ENCODE measurements at places on chromosomes 2 and 18. TPM values are rescaled to one million over a fixed set of nuclear protein-coding genes. Genes with fewer than 3 reads are reported as not detected.

DNA sequence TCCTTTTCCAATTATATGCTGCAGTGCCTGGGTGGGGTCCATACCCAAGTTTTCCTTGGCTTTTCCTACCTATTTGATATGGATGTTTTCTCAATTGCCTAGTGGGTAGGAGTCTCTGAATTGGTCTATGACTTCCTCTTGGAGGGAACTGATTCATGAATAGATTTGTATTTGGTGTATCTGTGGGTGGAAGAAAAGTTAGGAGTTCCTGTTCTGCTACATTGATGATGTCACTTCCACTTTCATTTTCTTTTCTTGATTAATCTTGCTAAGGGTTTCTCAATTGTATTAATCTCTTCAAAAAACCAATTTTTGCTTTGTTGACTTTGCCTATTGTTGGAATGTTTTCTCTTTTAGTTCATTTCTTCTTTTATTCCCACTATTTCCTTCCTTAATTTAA, 37.4 kb upstream of the SLC9A2 start:
- no peak overlapping the region for H3K4me3 ChIP-seq
- no peaks in the 10 kb centered on the region for H3K36me3 ChIP-seq
- no peak for DNase-seq
- peaks cover 12% of the 10 kb centered on the region for H3K27me3 ChIP-seq

DNA sequence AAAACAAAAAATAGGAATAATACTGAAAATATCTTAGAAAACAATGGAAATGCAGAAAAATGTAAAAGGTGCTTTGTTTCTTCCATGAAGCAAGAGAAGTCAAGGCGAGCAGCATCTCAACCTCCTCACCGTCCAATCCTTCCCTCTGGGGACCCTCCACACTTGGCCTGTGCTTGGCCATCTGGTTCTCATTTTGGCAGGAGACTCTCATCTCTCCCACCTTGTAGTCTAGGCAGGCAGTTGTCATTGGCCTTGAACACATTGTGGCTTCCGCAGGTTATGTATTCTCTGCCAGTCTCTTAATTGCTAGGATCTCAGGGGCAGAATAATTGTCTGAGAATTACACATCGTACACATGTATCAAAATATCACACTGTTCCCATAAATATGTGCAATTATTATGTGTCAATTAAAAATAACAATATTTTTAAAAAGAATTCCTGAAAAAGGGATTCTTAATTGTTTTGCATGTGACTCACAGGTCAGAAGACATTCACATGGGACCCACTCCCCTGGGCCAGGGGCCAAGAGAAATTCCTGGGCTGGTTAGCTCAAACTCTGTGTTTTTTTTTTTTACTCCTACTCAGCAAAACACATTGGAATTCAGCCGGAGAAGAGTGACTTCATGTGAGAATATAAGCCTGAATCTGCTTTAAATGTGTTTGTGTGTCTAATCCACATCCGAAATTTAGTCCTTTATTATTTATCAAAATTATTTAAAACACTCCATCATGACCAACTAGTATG, 14.0 kb upstream of the ANKRD62 start:
- H3K36me3 ChIP-seq, result no peaks in the 10 kb centered on the region
- H3K4me3 ChIP-seq, result no peak overlapping the region
- H3K27ac ChIP-seq, result no peak overlapping the region
- DNase-seq, result no peak

- no peaks in the 10 kb centered on the region for H3K4me1 ChIP-seq
- DNase-seq, result no peak
- H3K36me3 ChIP-seq, result peaks cover 79% of the 10 kb centered on the region
- H3K27me3 ChIP-seq, result no peaks in the 10 kb centered on the region
- H3K4me3 ChIP-seq, result no peak overlapping the region
These were observed 16.6 kb upstream of the HRH4 start for GRCh38 chr18:24443870-24444269.

GRCh38 chr2:121875585-121876185, 120.2 kb downstream of the TSN start:
- no peak overlapping the region for H3K27ac ChIP-seq
- no peak for DNase-seq
- H3K4me1 ChIP-seq, result peaks cover 2% of the 10 kb centered on the region
- H3K4me3 ChIP-seq, result no peak overlapping the region
- H3K27me3 ChIP-seq, result no peaks in the 10 kb centered on the region
- no peaks in the 10 kb centered on the region for H3K36me3 ChIP-seq

GRCh38 chr18:35464831-35465279, 32.9 kb downstream of the INO80C start:
- no peak overlapping the region for H3K4me3 ChIP-seq
- no peak for DNase-seq
- H3K4me1 ChIP-seq, result peaks cover 3% of the 10 kb centered on the region
- no peak overlapping the region for H3K27ac ChIP-seq
- H3K36me3 ChIP-seq, result no peaks in the 10 kb centered on the region
- no peaks in the 10 kb centered on the region for H3K27me3 ChIP-seq

CXCR1 gene
- polyA plus RNA-seq, result not detected

ADRA2B gene
- polyA plus RNA-seq, result not detected

Data from SK-N-SH (cell line).